ENCODE measurements at places on chromosomes 12 and 14. TPM values are rescaled to one million over a fixed set of nuclear protein-coding genes. Genes with fewer than 3 reads are reported as not detected.

Gene KRT1
- not detected for total RNA-seq

Gene LUM
- 175 TPM for total RNA-seq

Gene R3HDM2
- total RNA-seq, result 28.5 TPM

Gene VWF
- total RNA-seq, result 64.2 TPM
